ENCODE measurements at places on chromosomes 11 and 22.

GRCh38 chr11:60455531-60456042 lies at the start of gene MS4A1:
Gene MS4A1 (plus strand): TSS chr11:60455847. CDS start chr11:60462375, 6,528 bp downstream.
- no peak for DNase-seq

DNA sequence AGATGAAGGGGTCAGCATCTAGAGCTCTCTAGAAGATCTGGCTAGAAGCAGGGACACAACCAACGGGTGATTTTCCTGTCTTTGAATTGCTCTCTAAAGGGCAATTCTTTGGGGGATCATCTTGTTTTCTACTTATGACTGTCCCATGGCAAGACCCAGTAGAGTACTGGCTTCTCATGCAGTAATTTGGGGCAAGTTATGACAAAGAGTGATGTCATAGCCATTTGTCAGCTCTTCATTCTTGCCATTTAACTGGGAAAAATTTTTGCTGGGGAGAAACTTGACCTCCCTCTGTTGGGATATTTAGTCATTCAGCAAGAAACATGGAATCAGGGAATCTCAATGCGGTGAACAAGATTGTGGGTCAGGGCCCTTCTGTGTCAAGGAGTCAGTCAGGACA lies 80.4 kb downstream of the SLC1A2 start:
- no peak for DNase-seq

- DNase-seq: no peak
Measured at GRCh38 chr11:532527-532985, 2.8 kb downstream of the HRAS start.

DNA sequence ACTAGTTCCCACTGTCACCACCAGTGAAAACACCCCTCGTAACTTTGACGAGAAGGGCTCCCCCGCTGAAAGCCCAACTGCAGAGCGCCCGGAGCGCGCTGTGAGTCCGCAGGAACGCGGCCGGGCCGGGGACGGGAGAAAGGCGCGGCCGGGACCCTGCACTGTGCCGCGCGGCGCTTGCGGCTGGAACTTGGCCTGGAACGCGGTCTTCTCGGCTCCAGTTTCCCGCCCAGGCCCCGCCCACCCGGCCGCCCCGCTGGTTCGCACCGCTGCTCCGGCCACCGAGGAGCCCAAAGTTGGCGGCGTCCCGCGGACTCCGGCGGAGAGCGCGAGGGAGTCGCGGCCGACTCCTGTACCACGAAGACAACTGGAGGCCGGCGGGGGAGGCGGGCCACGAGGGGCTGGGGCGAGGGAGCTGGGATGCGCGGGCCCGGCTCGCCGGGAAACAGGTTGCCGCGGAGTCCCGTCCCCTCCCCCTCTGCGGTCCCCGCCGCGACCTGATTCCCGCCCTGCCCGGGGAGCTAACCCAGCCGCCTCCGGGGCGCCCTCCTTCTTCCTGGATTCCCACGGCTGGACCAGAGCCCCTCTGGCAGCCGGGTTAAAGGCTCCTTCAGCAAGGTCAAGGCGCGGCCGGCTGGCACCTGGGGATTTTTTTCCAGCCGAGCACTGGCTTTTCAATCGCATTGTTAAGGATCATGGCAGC lies 3.4 kb downstream of the TENM4 start:
- peak; percentile 33 for DNase-seq

- no peak for DNase-seq
Measured at GRCh38 chr11:2260491-2261364, 9.7 kb downstream of the ASCL2 start.

- no peak for DNase-seq
Measured at GRCh38 chr11:104130161-104130560, 33.8 kb downstream of the PDGFD start.

GRCh38 chr11:59088162-59088561 lies 2.1 kb downstream of the GLYATL1B start:
- no peak for DNase-seq

GRCh38 chr22:37068859-37069258 lies 17.3 kb downstream of the KCTD17 start:
- DNase-seq: no peak

Measured in posterior cingulate gyrus (tissue), 11 donors.